Fibroblast of skin of right biceps (primary cell): ENCODE measurements at places on chromosomes 7 and 10.

DNA sequence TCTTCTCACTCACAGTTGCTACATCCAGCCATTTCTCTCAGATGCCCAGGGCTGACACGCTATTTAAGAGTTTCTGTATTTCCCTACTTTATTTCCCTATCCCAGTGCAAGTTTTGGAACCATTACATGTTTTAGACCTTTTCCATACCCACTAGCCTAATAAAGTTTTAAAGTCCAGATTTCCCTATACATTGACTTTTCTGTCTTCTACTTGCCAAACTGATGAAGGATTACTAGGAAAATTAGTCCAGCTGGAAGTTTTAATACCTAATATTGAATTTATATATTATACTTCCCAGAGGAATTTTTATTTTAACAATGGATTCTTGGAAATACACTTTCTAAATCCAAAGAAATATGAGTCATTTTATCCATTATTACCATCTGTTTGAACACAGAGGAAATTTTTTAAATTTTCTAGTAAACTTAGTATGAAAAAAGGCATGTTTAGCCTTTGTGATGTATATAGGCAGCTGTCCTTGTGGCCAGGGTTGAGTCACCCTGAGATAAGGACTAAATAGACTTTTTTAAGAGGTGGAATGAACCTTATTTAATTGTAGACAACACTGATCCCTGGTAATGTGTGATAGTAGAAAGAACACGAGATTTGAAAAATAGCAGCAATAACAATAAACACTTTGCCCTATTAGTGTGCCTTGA lies 205.0 kb downstream of the TFEC start:
- peak; percentile 37 for DNase-seq

DNA sequence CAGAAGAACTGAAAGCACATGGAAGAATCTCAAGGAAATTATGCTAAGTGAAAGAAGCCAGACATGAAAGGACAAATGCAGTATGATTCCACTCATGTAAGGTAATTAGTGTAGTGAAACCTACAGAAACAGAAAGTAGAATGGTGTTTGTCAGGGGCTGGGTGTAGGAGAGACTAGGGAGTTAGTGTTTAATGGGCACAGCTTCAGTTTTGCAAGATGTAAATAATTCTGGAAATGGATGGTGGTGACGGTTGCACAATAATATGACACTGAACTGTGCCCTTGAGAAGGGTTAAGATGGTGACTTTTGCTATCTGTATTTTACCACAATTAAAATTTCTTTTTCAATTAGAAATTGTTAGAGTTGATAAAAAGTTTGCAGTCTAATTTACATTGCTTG lies 157.3 kb upstream of the ADCY1 start:
- no peak for DNase-seq

GRCh38 chr10:92436611-92437010 lies 137.3 kb downstream of the IDE start:
- DNase-seq = no peak

GRCh38 chr10:75239096-75239790 lies 3.5 kb upstream of the COMTD1 start:
- DNase-seq = no peak

- no peak for DNase-seq
These were observed 34.2 kb upstream of the CREB3L2 start for GRCh38 chr7:138036135-138036534.
